Activated effector memory CD4-positive, alpha-beta T cell treated with Interleukin-2 at 50 U/mL for 16 hours (primary cell): ENCODE measurements at places on chromosomes 11 and 22.

- no peak for DNase-seq
Measured at GRCh38 chr11:92267968-92268367, 43.4 kb downstream of the FAT3 start.

- DNase-seq = no peak
Measured at GRCh38 chr22:31173386-31174145, 13.6 kb downstream of the RNF185 start.

DNA sequence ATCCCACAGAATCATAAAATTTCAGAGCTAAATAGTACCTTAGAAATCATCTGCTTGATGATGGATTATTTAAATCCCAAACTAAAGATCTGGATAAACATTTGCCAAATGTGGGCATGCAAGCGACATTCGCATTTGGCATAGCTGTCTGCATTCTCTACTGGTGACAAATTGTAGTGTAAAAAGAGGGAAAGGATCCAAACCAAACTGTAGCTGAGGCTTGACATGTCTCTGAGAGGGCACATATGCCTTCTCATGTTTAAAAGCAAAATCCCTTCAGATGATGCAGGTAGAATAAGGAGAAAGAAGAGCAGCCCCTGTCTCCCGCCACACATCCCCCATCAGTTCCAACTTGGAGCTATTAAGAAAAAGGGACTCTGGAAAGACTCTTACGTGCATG is 257.5 kb upstream of the MTNR1B start:
- DNase-seq = no peak

DNA sequence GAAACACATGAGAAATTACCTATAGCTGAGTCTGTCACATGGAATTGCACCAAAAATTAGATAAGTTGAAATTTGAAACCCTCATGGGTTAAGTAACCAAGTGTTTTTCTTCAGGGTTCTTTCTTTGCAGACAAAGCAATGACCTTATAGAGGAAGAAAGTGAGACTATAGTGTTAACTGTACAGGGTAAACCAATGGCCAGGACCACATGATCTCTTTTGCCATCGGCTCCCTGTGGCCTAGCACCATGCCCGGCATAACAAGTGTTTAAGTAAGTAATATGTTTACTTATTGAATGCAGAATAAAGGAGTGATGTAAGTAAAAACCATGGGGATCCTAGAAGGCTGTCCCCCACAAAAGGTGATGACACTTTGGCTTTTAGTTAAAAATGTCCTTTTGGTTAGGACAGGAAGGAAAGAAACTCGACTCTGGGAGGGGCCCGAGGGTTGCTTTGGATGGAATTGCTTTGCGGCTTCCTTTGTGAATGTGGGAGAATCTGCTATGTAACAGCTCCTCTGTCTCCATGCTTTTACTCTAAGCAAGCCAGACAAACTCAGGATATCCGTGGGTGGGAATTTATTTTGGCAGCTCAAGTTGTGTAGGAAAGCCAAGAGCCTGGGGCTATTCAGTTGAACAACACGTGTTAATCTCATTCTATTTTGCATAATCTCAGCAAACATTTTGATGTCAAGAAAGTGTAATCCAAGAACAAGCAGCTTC is 454.7 kb downstream of the INSC start:
- no peak for DNase-seq

DNA sequence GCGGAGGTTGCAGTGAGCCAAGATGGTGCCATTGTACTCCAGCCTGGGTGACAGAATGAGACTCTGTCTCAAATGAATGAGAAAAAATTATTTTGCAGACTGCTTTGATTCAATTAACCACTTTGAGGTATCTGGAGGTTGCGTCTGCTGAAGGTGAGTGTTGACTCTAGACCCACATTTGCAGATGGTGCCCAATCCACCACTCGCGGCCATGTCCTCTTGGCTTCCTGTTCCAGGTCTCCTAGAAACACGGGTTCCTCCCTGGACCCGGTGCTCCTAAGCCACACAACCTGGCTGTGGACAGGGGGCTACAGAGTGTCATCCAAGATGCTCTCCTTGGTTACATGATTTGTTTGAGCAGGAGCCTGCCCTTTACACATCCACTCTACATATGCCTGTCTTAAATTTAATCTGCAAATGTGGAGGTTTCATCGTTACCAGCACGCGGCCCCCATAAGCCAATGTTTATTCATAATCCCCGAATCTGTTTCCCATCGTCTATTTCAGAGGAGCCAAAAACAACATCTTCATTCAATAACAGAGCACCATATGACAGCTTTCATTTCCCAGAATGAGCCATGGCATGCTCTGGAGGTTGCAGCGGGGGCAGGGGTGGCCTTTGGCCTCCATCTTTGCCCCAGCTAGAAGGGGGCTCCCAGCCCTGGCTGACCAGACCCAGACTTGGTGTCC is 377.2 kb downstream of the CTTN start:
- DNase-seq = no peak

GRCh38 chr11:119382101-119382500 is 611 bp upstream of the USP2 start:
- no peak for DNase-seq

GRCh38 chr22:37127350-37127878 is 17.9 kb upstream of the TMPRSS6 start:
- no peak for DNase-seq

GRCh38 chr11:88355887-88356286 is 18.4 kb upstream of the CTSC start:
- no peak for DNase-seq

DNA sequence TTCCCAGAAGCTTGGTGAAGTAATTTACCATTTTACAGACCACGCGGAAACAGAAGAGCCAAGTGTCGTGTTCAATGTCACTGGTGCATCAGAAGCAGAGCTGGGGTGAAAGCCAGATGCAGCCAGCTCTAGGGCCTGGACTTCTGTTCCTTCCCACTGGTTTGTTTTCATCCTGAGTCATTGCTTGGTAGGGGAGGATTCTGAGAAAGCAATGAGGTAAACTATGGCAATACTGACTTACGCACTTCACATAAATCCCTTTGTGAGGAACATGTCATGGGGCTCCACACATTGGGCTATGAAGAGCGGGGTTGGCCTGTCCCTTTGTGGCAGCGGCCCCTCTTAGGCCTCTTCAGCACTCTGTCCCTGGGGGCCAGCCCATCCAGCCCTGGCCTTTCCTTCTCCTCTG is 52.4 kb upstream of the RBFOX2 start:
- DNase-seq = no peak

- peak; percentile 63 for DNase-seq
Measured at GRCh38 chr11:554428-555226, 5.9 kb downstream of the LMNTD2 start.

DNA sequence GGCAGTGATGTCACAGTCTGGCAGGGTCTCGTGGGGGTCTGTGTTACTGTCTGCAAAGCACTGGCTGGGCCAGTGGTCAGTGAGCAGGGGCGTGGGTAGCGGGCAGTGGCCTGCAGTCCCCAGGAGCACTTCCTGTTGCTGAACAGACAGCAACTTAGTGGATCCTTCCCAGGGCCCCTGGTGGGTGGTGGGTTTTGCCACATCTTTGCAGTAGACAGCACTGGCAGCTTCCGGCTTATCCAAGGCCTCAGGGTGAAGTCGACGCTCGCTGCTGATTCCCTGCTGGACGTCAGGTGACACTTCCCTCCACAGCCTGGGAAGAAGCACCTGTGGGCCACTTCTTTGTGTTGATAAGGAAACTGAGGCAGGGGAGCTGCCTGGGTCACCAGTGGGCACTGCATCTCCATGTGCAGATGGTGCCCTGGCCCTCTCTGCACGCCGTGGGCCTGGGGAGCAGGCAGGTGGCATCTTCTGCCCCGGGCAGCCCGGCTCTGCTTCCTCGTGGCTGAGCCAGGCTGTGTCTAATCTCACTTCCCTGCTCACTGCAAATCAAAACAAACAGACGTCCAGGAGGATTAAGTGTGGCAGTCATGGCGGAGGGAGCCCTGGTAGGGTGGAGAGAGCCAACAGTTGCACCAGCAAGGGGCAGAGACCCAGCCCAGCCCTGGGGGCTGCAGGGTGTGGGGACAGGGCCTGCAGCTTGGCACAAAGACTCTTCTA is 79.8 kb downstream of the KCNQ1 start:
- no peak for DNase-seq

DNA sequence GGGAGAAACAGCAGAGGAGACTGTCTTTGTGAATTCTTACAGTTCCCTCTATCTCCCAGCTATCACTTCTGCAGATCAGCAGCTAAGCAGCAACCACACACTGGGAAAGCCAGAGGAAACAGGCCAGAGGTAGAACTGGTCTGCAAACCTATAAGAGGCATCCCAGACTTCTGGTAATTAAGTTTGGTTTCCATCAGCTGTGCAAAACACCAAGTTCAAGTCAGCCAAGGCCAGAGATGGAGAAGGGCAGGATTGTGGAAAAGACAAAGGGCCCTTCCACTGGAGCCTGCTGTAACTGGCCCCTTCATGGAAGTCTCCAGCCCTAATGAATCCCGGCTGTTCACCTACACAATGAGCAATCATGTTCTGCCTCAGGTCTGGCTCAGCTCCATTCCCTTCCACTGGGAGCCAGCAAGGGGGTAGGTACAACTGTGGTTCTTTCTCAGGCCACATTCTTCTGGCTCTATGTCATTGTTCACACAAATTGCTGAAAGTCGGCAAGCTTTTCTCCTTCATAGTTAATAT is 4.6 kb upstream of the PAMR1 start:
- no peak for DNase-seq

DNA sequence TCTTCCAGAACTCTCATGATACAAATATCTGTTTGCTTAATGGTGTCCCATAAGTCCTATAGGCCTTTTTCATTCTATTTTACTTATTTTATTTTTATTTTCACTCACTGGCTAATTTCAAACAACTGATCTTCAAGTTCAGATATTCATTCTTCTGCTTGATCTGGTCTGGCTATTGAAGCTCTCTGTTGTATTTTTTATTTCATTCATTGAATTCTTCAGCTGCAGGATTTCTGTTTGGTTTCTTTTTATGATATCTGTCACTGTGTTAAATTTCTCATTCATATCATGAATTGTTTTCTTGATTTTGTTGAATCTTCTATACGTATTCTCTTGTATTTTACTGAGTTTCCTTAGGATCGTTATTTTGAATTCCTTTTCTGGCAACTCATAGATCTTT is 2.6 kb upstream of the OR10A3 start:
- DNase-seq = no peak

DNA sequence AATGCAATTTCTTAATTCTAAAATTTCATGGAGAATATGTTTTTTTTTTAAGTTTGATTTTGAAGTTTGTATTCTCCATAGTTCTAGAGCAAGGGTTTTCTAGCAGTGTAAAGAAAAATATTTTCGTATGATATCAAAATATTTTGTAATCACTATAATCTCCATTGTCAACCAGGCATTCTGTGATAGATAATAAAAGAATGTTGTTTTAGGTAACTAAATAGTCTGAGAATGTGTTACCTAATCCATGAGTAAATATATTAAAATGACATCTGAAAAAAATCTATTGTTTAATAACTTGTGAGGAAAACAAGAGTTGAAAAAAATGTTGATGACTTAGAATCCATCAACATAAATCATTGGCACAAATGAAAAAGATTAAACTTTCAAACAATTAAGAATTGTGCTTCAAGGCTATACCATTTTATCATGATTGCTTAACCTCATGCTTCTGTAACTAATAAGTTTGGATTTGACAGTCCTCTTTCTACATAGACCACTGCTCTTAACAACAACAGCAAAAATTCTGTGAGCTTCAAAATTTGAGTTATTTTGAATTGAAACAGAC is 2211.8 kb downstream of the LRRC4C start:
- DNase-seq = no peak

DNA sequence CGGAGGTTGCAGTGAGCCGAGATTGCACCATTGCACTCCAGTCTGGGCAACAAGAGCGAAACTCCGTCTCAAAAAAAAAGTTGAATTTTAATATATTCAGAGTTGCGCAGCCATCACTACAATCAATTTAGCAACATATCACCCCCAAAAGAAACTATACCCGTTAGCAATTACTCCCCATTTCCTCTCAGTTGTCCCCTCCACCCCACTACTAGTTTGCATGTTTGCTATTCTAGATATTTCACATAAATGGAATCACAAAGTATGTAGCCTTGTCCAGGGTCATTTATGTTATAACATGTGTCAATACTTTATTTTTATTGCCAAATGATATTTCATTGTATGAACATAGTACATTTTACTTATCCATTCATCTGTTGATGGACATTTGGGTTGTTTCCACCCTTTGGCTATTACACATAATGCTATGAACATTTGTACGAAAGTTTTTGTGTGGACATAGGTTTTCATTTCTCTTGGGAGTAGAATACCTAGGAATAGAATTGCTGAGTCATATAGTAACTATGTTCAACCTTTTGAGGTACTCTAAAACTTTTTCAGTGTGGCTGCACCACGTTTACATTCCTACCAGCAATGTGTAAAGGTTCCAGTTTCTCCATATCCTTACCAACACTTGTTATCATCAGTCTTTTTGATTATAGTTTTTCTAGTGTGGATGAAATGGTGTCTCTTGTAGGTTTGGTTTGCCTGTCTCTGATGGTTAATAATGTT is 2.2 kb downstream of the ZNF143 start:
- no peak for DNase-seq

DNA sequence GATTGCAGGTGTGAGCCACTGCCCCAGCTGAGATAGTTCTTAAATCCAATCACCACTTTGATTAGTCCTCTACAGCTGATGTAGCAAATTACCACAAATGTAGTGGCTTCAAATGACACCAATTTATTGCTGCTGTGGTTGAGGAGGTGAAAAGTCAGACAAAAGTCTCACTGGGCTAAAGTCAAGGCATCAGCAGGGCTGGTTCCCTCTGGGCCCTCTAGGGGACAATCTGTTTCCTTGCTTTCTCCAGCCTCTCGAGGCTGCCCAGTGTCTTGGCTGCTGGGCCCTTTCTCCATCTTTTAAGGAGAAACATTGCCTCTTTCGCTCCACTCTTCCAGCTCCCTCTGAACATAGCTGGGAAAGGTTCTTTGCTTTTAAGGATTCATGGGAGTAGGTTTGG is 50.5 kb upstream of the SHANK2 start:
- no peak for DNase-seq

DNA sequence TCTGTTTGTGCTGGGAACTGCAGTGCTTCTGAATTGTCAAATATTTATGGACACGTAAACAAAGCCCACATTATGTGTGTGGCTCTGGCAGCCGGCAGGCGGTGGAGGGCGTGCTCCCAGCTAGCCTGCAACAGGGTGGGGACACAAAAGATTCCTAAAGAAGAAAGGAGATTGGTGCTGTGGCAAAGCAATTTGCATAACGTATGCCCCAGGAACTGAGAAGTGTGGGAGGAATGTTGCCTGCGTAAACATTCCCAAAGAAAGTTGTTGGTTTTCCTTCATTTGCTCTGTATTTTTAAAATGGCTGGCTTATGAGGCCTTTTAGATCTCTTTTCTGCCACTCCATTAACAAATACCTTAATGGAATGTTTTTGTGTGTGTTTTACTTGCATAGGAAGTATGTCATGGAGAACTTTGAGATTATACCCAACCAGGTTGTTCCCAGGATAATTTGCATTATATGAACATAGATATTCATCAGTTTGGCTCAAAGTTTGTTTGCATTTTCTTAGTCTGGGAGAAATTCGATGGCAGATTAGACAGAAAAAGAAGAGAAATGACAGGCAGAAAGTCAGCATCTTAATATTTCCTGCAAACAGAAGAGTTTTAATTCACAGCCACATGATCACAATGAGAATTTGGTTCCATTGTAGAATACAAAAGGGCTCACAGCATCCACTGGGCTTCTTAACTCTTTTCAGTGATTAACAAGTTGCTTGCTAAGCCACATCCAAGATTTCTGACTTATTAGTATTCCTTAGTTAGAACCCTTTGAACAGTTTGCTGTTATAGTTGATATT is 41.8 kb upstream of the DLAT start:
- DNase-seq = no peak
